ENCODE measurements at places on chromosomes 11 and 22.

GRCh38 chr11:124873951-124874350 lies 8.7 kb downstream of the ROBO3 start:
- no peak for DNase-seq

GRCh38 chr11:125132596-125132995 lies 21.2 kb upstream of the TMEM218 start:
- peak; percentile 63 for DNase-seq

- DNase-seq: peak; percentile 27
Observed at GRCh38 chr11:73461335-73461840, 85.2 kb downstream of the RELT start.

- DNase-seq: no peak
Observed at GRCh38 chr11:44709281-44709562, 17.5 kb upstream of the TSPAN18 start.

GRCh38 chr11:76248210-76248609 lies 41.9 kb upstream of the WNT11 start:
- no peak for DNase-seq

DNA sequence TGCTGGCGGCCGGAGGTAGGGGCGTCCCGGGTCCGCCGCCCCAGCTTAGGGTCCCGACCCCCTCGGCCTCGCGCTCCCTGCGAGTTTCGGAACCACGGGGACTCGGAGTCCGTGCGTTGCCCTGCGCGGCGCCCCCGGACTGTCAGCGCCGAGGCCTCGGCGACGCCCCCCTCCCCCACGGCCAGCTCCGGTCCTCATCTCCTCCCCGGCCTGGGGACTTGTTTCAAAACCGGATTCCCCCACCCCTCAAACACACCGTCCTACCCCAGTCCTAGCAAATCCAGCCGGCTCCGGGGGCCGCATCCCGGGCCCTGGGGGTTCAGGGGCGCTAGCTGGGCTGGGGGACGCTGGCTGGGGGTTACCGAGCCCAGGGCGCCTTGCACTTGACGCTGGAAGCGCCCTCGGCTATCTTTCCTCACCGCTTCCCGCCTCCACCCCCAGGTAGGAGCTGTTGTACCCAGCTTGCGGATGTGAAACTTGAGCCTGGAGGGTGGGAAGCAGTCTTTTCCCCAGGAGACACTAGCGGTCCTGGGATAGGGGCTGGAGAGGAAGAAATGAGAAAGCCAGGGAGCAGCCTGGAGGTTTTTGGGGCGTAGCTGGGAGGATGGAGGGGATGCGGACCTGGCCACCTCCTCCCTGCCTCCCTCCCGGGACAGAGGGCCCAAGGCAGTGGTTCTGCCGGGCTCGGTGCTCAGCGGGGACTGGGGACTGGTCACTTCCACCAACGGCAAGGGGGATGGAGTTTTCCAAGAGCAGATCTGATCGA lies 550 bp downstream of the FBLN1 start:
- peak; percentile 41 for DNase-seq

DNA sequence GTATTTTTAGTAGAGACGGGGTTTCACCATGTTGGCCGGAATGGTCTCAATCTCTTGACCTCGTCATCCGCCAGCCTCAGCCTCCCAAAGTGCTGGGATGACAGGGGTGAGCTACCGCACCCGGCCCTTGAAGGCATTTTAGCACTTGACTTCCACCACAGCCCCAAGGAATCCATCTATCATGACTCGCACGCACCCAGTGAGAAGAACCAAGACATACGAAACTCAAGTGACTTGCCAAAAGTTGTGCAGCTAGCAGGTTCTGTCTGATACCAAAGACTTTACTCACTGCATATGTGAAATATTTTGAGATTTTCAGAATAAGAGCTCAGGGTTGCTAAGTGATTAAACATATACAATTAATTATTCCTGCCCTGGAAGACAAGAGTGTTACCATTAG lies 21.0 kb downstream of the FLI1 start:
- peak; percentile 99 for DNase-seq

GRCh38 chr11:96229354-96229977 lies 113.5 kb downstream of the MAML2 start:
- no peak for DNase-seq

DNA sequence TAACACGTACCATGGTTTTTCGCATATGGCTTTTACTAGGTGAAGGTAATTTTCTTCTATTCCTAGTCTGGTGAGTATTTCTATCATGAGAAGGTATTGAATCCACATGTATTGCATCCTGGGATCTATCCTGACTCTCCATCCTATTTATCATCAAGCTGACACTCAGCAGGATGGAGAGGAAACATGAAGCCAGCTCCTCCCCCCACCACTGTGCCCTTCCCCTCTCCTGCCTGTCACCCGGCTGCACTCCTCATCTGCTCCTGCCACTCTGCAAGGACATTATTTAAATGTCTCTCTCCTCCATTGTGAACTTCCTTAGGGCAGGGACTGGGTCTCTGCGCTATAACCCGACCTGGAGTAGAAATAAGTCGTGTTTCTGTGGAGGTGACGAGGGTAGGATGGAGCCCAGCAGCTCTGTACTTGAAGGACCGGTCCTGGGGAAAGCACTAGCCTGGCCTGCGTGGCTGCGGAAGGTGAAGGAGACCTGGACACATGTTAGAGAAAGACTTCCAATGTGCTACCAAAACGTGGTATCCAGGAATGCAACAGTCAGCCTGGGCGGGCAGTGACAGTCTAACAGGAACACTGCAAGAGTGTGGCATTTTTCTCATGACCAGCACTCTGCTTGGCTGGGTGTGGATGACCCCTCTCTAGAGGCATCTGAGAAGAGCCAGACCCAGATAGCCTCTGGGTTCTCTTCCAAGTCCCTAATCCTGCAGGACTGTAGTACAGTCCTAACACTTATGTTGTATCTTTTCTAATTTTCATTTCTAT lies 111.2 kb downstream of the MICAL3 start:
- DNase-seq: no peak

DNA sequence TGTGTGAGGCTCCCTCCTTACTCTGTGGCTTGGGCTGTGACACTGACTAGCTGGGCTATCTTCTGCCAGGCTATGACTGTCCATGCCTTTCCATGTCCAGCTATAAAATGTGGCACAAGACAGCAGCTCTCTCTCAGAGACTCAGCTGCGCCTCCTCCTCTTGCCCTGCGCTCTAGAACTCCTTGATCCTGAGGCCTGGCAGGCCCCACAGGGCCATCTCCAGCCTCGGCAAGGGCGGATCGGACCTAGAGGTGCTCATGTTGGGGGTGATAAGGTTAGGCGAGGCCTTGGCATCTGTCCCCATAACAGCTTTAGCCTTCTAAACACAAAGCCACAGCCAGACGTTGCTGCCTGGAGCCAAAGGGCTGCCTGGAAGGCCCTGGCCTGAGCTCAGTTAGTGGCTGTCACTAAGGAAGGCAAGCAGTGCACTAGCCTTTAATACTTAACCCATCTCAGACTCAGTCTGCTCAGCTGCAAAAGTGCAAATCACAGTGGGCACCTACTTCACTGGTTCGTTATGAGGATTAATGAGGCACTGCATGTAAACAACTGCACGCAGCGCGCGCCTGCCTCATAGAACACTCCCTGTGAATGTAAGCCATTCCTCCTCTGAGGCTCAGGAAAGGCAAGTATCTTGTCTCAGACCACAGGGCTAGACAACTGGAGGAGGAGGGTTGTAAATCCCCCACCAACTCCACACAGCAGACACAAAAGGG lies 1.2 kb downstream of the GUCD1 start:
- DNase-seq: no peak

- DNase-seq: no peak
Observed at GRCh38 chr11:63764340-63764678, 4.3 kb downstream of the ZFTA start.

- DNase-seq: no peak
Observed at GRCh38 chr11:110301577-110301976, 5.2 kb upstream of the RDX start.

DNA sequence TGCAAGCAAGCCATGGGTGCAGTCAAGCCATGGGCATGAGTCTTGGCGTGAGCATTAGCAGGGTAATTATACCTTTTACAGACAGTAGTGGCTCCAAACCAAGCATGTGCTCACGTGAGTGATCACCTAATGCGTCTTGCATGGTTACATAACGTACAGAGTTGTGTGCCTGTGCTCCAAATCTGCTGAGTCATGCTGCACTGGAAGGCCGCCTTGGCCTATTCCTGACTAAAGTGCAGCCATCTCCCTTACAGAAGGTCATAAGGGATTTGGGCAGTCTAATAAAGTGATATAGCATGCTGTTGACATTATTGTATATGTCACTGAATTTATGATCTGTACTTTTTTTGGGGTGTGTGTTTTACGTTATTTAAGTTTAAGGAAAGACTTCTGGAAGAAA lies 102.4 kb downstream of the ARHGAP42 start:
- peak; percentile 19 for DNase-seq

- peak; percentile 16 for DNase-seq
Observed at GRCh38 chr11:77799338-77799737, 21.2 kb downstream of the RSF1 start.

- DNase-seq: peak; percentile 49
Observed at GRCh38 chr11:111189466-111189865, 56.1 kb upstream of the POU2AF2 start.

DNA sequence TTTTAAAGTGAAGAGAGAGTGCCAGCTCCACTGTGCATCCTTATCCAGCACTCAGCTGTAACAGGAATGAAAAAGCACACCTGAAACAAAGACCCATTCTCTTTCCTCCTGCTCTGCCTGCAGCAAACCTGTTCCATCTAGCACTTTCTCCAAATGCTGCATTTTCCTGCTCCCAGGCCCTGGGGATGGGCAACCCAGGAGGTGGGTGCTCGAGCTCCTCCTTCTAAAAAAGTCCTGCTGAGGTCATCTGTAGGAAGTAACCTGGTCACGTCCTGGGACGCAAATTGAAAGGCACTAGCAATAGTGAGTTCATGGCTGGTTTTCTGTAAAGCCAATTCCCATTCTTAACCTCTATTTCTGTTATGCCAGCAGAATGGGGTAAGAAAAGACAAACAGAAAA lies 173.7 kb downstream of the MAML2 start:
- no peak for DNase-seq

DNA sequence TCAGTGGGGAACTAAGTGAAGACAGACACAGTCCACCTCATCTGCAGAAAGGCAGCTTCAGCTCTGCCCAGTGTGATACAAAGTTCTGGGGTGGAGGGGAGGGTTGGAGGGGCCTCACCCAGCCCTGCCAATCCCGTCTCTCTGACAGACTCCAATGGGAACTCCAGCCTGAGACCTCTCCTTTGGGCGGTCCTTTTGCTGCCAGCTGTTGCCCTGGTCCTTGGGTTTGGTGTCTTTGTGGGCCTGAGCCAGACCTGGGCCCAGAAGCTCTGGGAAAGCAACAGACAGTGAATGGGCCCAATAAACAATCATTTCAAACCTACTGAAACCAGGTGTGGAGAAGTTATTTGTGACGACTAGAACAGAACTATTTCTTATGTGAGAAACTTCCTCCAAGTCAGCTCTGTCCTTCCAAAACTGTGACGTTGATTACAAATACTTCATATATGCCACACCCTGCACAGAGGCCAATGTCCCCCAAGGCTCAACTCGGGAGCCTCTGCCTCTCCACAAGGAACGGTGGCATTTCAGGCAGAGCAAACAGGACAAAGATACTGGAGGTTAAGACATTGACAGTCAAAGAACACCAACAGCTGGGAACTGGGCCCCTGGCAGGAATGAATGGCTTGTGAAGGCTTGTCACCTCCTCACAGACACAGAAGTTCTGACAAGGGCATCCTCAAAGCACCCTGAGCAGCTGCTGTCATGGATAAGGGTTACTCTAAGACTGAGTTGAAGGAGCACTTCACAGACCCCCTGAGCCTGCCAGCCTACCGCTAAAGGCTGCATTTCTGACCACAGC lies 8.2 kb downstream of the ZP1 start:
- no peak for DNase-seq

GRCh38 chr11:70866834-70867233 lies 385.5 kb downstream of the SHANK2 start:
- no peak for DNase-seq

DNA sequence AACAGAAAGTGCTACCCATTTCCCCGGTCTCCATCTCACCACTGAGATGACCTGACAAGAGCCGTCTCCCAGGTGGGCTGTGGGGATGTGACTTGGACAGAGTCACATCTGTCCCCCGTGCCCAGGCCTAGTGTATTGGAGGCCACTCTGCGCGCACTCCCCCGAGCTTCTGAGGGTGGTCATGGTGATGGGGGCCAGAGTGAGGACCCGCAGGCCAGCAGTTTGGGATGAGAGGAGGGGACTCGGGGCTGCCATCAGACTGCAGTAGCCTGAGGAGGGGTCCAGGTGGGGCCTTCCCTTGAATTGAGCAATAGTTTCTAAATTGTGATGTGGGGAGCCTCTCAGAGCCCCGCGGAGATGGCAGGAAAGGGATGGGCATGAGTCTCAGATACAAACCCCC lies 852.6 kb downstream of the TBC1D22A start:
- DNase-seq: no peak

DNA sequence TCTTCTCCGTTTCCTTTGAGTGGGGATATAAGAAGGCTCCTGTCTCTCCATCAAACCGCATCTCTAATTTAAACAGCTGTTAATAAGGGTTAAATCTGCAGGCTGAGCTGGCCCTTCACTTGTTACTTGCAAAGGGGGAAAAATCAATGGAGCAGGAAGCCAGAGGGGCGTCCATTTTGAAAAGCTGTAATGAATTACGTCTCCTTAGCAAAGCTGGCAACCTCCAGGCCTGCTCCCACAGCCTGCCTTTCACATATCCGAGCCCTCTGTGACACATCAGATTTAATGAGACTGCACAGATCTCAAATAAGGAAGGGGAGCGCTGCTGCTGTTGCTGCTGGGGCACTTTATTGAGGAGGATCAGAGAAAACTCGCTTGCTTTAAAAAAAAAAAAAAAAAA lies 320.8 kb downstream of the BLID start:
- DNase-seq: peak; percentile 41

DNA sequence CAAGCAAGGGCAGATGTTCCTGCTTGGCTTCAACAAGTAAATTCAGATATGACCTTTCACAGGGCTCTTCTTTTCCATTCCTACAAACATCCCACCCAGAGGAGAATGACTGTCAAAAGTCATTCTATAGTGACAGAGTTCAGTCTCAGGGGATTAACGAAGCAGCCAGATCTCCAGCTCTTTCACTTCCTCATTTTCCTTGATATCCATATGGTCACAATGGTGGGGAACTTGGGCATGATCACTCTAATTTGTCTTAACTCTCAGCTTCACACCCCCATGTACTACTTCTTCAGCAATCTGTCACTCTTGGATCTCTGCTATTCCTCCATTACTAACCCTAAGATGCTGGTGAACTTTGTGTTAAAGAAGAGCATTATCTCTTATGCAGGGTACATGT lies 15.0 kb upstream of the OR8B8 start:
- no peak for DNase-seq

Measured in fibroblast of skin of right biceps (primary cell).